Motor neuron (in vitro differentiated cells): ENCODE measurements at places on chromosomes 3 and 15. TPM values are rescaled to one million over a fixed set of nuclear protein-coding genes. Genes with fewer than 3 reads are reported as not detected.

DNA sequence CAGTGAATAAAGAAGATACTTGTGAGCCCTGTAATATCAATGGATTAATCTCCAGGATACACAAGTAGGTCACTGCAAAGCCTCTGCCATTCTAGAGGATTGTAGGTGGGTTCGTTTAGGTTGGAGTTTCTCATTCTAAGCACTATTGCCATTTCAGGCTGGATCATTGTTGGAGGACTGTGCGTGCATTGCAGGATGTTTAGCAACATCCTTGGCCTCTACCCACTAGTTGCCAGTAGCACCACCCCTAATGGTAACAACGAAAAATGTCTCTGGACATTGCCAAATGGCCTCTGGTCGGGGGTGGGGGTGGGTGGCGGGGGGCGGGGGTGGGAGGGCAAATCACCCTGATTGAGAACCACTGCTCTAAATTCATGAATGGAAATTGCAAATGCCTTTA is 4.9 kb upstream of the IFT57 start:
- no peak for ATAC-seq

DNA sequence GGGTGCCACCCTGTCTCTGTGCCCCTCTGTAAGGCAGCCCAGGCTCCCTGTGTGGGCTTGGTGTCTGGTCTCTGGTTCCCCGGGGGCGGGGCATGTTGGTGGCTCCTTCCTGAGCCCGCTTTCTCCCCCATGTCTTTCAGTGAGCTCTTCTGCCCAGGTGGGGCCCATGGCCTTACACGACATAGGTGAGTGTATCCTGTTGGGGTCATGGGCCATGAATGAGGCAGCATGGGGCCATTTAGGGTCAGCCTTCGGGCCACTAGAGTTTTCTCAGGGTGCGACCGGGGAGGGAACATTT is 195.1 kb downstream of the UBE3A start:
- no peak for ATAC-seq

GRCh38 chr15:74626752-74627692 is 11.4 kb downstream of the CLK3 start:
- ATAC-seq, result no peak

GRCh38 chr15:86685263-86685662 is 605.6 kb downstream of the AGBL1 start:
- ATAC-seq, result no peak

DNA sequence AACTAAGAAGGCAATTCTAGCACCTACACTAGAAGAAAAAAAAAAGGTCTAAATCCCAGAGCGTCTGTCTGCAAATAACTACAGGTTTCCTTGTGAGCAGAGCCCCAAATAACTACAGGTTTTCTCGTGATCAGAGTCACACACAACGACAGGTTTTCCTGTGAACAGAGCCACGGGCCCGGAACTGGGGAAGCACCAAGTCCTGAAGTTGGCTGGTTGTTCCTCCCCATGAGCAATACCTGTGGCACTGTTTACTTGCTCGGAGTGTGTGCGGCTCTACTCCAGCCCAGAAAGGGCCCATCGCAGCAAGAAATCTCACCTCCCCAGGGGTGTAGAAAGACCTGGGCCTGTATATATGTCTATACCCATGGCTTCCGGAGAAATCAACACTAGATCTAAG is 644 bp upstream of the MASP1 start:
- ATAC-seq, result no peak

DNA sequence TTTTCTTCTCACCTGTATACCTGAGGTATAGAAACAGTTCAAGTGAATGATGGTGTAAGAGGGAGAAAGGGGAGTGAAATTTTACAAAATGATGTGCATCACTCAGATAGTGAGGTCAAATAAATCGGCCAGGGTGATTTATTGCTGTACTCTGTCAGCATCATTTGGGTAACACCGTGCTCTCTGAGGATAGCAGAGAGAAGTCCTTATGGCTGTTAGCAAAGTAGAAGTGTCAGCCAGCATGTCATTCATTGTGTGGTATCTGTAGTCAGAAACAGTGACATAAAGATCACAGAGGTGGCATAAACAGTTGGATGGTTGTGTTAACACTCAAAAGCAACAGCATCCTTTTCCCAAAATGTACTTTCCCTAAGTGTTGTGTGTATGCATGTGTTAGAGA is 53.4 kb downstream of the PSMD6 start:
- no peak for ATAC-seq

- no peak for ATAC-seq
Measured at GRCh38 chr3:98557324-98558010, 25.7 kb downstream of the GPR15 start.

DNA sequence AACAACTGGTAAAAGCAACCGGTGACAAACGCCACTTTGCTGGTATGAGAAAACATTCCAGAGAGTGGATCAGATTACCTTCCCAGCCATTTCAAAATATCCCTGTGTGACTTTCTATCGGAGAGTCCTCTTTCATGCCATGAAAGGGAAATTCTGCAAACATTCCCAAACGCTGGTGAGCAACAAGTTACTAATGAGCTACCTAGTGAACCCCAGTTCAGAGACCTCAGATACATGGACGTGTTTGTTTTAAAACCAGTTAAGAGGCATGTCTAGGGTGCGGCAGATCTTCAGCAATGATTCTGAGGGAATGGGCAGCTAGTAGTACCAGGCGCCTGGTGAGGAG is 418.2 kb upstream of the NR2F2 start:
- no peak for ATAC-seq

GRCh38 chr15:85730001-85730820 is 64.5 kb downstream of the KLHL25 start:
- peak; percentile 68 for ATAC-seq

GRCh38 chr3:108018552-108018951 is 72.3 kb downstream of the CD47 start:
- ATAC-seq, result no peak

- ATAC-seq, result no peak
Measured at GRCh38 chr3:60365360-60365759, 885.9 kb downstream of the FHIT start.

DNA sequence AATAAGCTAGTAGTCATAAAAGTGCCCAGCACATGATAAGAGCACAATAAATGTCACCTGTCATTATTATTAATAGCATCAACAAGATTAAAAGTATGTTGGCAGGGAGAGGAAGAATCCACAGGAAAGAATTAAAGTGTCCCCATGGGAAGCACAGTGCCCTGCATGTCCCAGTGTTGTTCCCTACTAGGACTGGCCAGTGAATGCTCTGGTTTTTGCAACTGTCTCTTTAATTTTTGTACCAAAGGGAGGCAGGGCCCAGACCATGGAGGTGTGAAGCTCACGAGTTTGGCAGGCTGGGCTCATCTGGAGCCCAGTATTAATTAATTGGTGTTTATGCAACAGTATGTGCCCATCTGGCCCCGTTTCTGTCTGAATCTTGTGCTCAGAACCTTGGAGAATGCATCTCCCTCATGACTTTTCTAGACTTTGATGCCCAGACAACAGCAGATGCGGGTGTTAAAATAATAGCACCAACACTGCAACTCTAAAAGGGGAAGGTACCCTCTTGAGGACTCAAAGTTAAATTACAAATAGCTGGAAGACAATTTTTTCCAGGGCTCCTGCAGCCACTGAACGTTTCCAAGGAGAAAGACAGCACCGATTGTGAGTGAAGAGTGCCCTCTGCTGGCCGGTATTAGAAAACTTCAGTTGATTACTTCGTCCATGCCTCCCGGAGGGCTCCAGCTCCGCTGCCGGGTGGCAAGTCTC is 71.9 kb upstream of the SPATA12 start:
- peak; percentile 81 for ATAC-seq

- ATAC-seq, result no peak
Measured at GRCh38 chr15:26970712-26971210, at the start of gene GABRG3. Gene GABRG3 (plus strand): TSS chr15:26971181.

The CYP8B1 gene
- total RNA-seq, result 0.05 and 0.19 TPM in 2 replicates

The PLA1A gene
- total RNA-seq, result not detected in 2 replicates

The FOXP1 gene
- 7.0 and 8.7 TPM in 2 replicates for total RNA-seq
